Activated naive CD4-positive, alpha-beta T cell treated with anti-CD3 and anti-CD28 coated beads, Interleukin-2, amount 50 U/mL, for 16 hours (primary cell): ENCODE measurements at places on chromosomes 16 and 17.

DNA sequence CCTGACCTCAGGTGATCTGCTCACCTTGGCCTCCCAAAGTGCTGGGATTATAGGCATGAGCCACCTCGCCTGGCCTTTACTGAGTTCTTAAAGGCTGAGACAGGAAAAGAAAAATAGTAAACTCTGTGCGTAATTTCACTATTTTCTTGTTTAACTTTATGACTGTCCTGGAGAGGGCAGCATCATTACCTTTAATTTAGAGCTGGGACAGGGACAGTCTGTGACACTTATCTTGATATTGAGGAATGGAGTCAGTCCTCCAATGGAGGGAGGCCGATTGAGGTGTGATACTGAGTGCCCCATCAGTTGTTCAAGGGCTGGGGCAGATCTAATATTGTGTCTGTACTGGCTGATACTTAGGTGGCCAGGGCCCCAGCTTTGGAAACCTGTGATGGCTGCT is 21.5 kb upstream of the SPN start:
- no peak for DNase-seq

- DNase-seq, result no peak
Measured at GRCh38 chr17:77423589-77424451, 283.1 kb downstream of the SEC14L1 start.

GRCh38 chr17:49494399-49494985 is 601 bp upstream of the NGFR start:
- DNase-seq, result no peak

DNA sequence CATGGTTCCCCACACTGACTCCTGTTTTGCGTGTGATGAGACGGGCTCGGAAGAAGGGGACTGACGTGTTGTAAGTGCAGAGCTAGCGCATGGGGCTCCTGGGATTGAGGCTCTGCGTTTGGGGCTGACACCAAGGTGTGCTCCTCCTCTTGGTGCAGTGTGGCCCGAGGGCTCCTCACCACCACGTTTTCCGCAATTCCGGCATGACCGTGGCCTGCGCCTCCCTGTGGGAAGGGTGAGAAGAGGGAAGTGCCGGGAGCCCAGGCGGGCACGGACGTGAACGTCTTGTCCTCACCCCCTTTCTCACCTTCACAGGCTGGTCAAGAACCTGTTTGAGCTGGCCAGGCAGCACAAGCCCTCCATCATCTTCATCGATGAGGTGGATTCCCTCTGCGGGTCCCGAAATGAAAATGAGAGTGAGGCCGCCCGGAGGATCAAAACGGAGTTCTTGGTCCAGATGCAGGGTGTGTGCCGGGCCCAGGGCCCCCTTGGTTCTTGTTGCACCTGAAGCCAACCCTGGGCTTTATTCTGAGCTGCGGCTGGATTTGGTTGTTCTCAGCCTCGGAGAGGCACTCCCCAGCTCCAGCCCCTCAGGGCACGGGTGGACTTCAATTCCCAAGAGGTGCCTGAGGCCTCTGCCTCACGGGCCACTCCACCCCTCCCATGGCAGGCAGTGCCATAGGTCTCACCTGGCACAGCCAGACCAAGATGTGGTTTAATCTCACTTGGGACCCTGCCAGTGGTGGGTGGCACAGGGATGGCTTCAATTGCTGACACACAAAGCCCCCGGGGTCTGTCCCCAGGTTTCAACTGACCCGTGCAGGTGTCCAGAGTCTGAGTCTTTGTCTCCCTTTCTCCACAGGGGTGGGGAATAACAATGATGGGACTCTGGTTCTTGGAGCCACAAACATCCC is 8.9 kb downstream of the VPS4A start:
- DNase-seq, result no peak

GRCh38 chr17:36689089-36689667 is 87.8 kb downstream of the MRM1 start:
- no peak for DNase-seq

DNA sequence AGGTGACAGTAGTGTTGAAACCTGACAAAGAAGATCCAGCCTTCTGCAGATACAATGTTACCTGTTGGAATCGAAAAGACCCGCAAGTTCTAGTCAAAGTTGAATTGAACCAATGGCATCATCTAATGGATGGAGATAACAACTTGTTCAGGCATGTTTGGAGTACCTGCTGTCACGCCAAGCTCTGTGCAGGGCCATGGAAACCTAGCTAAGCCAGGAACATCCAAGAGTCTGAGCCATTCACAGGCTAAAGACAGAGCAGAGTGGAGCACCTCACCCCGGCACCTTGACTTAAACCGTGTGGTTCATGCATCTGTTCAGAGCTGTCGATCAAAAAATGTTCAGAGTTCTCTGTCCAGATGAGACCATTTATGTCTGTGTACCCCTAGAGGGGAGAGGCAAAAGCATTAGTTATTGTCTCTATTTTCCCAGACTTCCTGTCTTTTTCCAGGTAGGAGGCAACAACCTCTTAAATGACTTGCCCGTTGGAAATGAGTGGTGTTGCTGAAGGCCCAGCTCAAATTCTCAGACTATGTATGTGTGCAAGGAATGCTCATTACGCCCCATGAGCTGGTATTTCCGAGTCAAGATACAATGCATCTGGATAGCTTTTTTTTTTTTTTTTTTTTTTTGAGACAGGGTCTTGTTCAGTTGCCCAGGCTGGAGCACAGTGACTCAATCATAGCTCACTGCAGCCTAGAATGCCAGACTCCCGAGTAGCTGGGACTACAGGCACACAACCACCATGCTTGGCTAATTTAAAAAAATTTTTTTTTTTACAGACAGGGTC is 44.9 kb upstream of the XYLT1 start:
- DNase-seq, result no peak

DNA sequence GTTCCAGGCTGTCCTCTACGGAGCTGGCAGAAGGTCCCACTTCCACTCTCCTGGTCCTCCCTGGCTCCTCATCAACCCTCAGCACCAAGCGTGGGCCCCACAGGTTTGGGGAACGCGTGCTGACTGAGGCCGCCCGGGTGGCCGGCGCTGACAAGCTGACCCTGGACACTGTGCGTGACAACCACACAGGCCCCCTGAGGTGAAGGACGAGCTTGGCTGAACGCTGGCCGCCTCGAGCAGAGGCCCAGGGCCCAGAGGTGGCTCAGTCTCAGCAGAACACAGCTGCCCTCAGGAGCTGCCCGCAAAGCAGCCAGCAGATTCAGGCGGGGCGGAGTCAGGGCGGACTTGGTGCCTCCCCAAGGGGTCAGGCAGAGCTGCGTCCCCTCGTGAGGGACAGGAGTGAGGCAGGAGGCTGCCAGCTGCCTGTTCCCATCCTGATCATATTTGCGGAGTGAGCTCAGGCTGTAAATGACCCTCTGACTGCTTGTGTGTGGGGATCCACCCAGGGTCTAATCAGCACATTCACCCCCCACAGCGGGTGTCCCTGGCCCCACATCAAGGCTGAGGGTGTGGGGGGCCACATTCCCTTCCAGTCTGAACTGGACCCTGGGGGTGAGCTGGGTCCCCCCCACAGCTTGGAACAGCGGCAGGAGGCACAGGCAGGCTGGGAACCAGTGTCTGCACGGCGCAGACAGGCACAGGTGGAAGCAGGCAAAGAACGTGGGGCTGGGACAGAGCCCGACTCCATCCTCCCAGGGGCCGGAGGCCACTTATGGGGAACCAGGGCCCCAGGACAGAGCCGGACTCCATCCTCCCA is 105.1 kb upstream of the METRNL start:
- DNase-seq, result no peak

GRCh38 chr17:16080366-16080765 is 80.7 kb downstream of the TTC19 start:
- no peak for DNase-seq

DNA sequence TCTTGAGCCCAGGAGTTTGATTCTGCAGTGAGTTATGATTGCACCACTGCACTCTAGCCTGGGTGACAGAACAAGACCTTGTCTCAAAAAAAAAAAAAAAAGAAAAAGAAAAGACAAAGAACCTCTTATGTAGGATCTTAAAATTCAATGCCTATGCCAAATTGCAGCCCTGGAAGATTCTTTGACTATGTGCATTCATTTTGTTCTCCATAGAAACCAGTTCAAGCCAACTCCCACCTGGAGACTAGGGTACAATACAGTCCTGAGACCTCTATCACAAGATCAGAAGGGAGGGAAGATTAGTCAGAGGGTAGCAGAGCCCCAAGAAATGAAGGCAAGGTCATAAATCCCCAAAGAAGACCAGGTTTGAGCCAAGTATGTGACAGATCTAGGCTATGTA is 90.6 kb upstream of the HAS3 start:
- DNase-seq, result no peak

GRCh38 chr16:24955975-24956731 is 59.0 kb downstream of the ARHGAP17 start:
- no peak for DNase-seq

GRCh38 chr17:40099619-40100418 is 570 bp downstream of the NR1D1 start:
- no peak for DNase-seq

GRCh38 chr17:28744972-28745785 is 1.4 kb downstream of the TRAF4 start:
- peak; percentile 33 for DNase-seq

DNA sequence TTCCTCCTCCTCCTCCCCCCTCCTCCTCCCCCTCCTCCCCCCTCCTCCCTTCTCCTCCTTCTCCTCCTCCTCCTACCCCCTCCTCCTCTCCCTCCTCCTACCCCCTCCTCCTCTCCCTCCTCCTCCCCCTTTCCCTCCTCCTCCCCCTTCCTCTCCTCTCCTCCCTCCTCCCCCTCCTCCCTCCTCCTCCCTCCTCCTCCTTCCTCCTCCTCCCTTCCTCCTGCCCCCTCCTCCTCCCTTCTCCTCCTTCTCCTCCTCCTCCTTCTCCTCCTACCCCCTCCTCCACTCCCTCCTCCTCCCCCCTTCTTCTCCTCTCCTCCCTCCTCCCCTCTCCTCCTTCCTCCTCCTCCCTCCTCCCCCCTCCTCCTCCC is 6.6 kb upstream of the PDP2 start:
- DNase-seq, result no peak

- no peak for DNase-seq
Measured at GRCh38 chr16:29719063-29719462, 26.7 kb downstream of the C16orf54 start.

DNA sequence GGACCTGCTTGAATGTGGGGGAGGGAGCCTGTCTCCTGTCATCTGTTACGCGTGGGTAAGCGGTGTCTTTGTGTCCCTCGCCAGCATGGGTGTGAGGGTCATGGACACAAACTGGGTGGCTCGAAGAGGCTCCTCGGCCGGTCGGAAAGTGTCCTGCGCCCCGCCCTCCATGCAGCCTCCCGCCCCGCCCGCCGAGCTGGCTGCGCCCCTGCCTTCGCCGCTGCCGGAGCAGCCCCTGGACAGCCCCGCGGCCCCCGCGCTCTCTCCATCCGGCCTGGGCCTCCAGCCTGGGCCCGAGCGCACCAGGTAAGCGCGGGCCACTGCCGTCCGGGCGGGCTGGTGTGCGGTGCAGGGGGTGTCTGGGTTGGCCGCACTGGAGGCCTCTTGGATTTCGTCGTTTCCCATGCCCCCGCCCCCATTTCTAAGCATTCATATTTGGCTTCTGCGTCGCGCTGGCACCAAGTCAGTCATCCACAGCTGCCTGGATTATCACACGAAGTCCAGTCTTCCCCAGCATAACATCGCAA is 43.8 kb downstream of the ELAC2 start:
- no peak for DNase-seq

DNA sequence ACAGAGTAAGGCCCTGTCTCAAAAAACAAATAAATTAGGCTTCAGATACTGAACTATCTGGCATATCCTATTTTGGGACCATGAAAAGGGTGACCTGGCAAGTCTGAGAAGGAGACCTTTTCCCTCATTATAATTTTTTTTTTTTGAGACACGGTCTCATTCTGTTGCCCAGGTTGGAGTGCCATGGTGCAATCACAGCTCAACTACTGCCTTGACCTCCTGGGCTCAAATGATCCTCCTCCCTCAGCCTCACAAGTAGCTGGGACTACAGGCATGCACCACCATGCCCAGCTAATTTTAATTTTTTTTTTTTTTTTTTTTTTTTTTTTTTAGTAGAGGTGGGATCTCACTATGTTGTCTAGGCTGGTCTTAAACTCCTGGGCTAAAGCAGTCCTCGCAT is 37.3 kb downstream of the PLCG2 start:
- DNase-seq, result no peak

GRCh38 chr17:59853168-59853918 is 39.4 kb downstream of the TUBD1 start:
- DNase-seq, result peak; percentile 73

DNA sequence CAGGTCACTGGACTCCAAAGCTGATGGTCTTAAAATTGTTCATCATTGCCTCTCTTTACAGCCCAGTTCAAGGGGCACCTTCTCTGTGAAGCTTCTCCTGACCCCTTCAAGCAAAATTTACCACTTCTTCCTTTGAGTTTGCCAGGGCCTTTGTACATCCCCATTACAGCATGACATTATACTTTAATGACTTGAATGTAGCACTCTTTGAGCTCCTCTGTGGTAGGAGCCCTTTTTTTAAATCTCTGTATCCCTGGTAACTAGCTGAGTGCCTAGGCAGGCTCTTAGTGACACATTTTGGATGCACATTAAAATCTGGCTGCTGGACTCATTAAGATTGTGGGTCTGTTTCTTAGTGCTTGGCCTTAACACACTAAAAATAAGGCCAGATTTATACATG is 412.1 kb downstream of the CA10 start:
- DNase-seq, result no peak

- no peak for DNase-seq
Measured at GRCh38 chr16:10314317-10314716, 71.5 kb upstream of the ATF7IP2 start.

- DNase-seq, result no peak
Measured at GRCh38 chr17:35577830-35578196, 558 bp downstream of the PEX12 start.

- DNase-seq, result peak; percentile 69
Measured at GRCh38 chr16:30112197-30113030, 923 bp downstream of the GDPD3 start.

- no peak for DNase-seq
Measured at GRCh38 chr17:14351493-14351892, 50.6 kb downstream of the HS3ST3B1 start.

- DNase-seq, result peak; percentile 29
Measured at GRCh38 chr17:27544350-27545131, 86.4 kb upstream of the LGALS9 start.

DNA sequence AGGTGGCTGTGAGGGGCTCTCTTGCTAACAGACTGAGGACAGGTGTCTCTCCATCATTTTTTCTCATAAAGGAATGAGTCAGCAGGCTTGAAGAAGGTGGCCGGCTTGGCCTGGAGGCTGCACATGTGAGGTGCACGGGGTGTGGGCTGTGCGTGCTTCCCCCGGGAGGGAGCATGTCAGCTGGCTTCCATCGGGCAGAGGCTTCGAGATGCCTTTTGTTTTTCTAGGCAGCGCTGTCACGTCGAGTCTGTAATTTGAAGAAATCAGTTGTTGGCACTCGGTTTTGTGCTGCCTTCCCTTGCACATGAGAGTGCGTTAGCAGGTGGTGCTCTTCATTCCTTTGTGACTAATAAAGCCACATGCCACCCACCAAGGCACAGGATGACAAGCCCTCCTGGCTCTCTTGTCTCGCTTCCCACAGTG is 89.7 kb downstream of the NPIPB11 start:
- DNase-seq, result no peak

- DNase-seq, result peak; percentile 77
Measured at GRCh38 chr16:50665128-50665878, 15.8 kb downstream of the SNX20 start.

GRCh38 chr17:9538626-9539025 is 37.0 kb downstream of the STX8 start:
- no peak for DNase-seq
